ENCODE measurements at places on chromosomes 13 and 19. TPM values are rescaled to one million over a fixed set of nuclear protein-coding genes. Genes with fewer than 3 reads are reported as not detected.

DNA sequence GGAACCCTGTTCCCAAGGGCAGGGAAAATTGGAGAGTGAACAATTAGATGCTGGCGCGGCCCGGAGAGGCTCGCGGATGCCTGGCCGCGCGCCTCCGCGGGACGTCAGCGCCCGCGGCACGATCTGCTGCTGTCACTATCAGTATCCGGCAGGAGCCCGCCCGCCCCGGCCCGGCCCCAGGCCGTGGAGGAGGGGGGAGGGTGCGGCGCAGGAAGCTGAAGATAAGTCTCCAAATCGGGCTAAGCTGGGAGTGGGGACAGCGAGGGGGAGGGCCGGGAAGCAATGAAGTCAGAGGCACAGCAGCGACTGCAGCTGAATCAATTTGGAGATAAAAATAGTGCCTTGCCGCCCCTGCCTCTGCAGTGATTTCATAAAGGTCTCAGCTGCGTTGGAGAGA, 441.5 kb upstream of the KLF12 start:
- DNase-seq = no peak

OR10H1 gene
- polyA plus RNA-seq = not detected

OR7C1 gene
- not detected for polyA plus RNA-seq

GRCh38 chr13:27295096-27295495, 24.5 kb downstream of the RASL11A start:
- DNase-seq = no peak

DNA sequence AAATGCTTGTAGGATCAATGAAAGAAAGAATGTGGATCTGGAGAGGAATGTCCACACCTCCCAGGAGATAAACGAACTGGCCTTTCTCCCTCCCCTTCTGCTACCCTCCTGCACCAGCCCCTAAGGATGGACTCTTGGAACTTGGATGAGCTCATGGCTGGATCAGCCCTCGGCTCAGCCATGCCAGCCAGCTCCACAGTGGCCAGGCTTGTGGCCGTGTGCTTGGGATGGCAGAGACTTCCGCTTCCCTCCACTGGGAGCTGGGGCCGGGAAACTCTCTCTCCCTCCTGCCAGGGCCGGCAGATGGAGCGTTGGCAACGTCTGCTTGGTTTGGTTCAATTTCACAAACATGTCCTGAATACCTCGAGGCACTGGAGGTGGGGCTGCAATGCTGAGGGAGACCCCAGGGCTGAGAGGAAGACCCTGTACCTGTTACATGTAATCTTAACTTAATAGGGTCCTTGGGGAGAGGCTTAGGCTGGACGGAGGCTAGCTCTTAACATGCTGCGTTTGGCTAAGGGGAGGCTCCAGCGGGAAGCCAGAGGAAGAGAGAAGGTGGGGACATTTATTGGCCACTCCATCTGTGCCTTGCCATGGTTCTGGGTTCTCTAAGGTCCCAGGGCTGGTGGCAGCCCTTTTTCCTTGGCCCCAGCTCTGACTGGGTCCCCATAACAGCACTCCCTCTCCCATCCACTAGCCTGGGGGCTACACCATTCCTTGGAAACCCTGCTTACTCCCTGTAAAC, 152.5 kb downstream of the IER2 start:
- no peak for DNase-seq

GRIN3B gene
- 0.43 TPM for polyA plus RNA-seq

NR1H2 gene
- polyA plus RNA-seq = 45.0 TPM

DAND5 gene
- polyA plus RNA-seq = 0.08 TPM

ZNF677 gene
- polyA plus RNA-seq = 3.0 TPM

DNA sequence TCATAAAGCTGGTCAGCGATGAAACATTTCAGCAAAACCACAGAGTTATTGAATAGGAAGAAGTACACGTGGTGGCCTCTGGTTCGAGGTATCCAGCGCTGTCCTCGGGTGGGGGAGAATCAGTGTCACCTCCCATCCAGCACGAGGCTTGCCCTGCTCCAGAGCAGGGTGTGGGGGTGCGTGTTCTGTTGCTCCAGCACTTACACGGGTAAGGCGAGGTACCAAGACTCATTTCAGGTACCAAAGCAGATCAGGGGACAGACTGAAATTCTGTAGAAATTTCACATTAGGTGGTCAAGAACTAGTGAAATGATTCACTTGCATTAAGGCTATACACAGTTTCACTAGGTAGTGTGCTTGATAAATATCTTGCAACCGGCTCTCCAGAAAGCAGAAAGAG, 164.2 kb upstream of the SOX1 start:
- DNase-seq = no peak

- peak; percentile 55 for DNase-seq
Measured at GRCh38 chr13:79481685-79482052, 714 bp downstream of the NDFIP2 start.

DNA sequence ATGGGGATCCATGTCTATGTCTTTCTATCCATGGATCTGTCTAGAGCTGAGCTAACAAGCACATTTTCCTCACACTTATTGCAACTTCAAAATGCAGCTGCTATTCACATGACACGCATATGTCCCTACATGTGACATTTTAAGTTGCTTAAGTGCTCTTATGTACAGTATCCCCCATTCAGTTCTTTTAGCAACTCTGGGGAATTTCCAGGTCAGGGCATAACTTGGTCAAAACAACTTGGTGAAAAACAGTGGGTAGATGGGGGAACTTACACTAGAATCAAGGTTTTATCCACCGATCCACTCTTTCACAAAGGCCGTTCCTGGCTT, 73.0 kb downstream of the COL4A1 start:
- DNase-seq = no peak

CLEC4M gene
- polyA plus RNA-seq = not detected

MYPOP gene
- 7.1 TPM for polyA plus RNA-seq

GRCh38 chr13:93230261-93230855, 3.8 kb downstream of the GPC6 start:
- no peak for DNase-seq

DNA sequence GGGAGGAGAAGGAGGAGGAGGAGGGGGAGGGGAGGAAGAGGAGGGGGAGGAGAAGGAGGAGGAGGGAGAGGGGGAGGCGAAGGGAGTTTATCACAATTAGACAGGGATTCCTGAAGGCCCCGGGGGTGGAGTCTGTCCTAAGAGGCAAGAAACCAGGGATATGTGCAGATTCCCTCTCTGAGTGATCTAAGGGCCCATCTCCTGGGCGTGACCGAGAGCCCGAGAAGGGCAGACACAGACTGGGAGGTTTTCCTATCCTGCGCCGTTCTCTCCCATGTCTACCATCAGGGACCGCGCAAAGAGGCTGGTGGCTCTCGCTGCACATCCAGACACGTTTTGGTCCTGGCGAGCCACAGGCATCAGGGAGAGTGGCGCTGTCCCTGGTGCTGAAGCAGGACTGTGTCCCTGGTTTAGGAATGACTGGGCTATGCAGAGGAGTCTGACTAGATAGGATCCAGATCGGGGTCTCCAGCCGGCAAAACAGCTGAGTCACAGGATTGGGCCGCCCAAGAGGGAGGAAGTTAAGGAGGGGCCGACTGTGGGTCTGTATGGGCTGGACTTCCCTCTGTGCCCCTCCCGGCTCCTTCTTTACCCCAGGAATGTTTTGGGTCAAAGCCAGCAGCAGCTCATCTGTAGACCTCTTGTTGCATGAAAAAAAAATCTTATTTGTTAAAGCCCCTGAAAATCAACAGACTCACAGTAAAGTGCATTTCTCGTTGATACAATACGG, 17.9 kb upstream of the ZNF175 start:
- DNase-seq = peak; percentile 42

GRCh38 chr19:17327654-17328516, 6.8 kb downstream of the ANO8 start:
- DNase-seq = peak; percentile 82

GPC6 gene
- polyA plus RNA-seq = 0.23 TPM

- no peak for DNase-seq
Measured at GRCh38 chr13:72617951-72618350, 109.5 kb downstream of the MZT1 start.

- DNase-seq = no peak
Measured at GRCh38 chr13:98004107-98004506, 50.6 kb downstream of the IPO5 start.

GRCh38 chr13:69959046-69959445, 148.6 kb upstream of the ATXN8OS start:
- no peak for DNase-seq

ZNF274 gene
- polyA plus RNA-seq = 11.8 TPM

NLRP4 gene
- polyA plus RNA-seq = not detected

- no peak for DNase-seq
Measured at GRCh38 chr13:33401238-33401637, 115.7 kb upstream of the STARD13 start.

DNA sequence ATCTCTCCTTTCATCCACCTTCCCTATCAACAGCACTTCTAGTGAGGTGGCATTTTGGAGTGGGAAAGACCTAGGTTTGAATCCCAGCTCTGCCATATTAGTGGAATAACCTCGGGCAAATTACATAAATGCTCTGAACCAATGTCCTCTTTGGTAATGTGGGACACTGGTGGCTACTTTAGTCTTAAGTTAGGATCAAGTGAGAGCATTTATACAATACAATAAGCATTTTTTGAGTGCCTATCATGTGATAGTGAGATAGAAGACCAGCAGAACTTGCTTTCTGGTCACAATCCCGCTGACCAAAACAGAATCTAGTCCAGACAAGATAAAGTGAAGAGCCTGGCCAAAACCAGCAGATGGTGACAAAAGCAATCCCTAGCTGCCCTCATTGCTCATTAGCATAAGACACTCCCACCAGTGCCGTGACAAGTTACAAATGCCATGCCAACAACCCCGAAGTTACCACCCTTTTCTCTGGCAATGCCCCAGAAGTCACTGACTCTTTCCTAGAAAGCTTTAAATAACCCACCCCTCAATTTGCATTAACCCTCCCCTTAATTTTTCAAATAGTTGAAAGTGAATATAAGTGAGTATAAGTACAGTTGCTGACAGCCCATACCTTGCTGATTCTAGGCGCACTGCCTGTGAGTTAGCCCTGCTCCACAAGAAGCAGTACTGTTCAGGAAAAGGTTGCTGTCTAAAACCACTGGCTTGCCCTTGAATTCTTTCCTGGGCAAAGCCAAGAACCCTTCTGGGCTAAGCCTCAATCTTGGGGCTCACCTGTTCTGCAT, 28.9 kb upstream of the KPNA3 start:
- DNase-seq = no peak

GRCh38 chr13:99614465-99614885, 113.2 kb downstream of the TM9SF2 start:
- DNase-seq = peak; percentile 83

- no peak for DNase-seq
Measured at GRCh38 chr13:22108283-22108942, 437.5 kb downstream of the FGF9 start.

MADCAM1 gene
- polyA plus RNA-seq = 0.09 TPM

GRCh38 chr19:42246143-42246921, 3.9 kb upstream of the GSK3A start:
- no peak for DNase-seq

- no peak for DNase-seq
Measured at GRCh38 chr19:15264061-15264932, 32.0 kb upstream of the EPHX3 start.

LGALS14 gene
- polyA plus RNA-seq = not detected

GRCh38 chr13:35856721-35857364, 274.3 kb downstream of the DCLK1 start:
- no peak for DNase-seq

FFAR1 gene
- polyA plus RNA-seq = not detected

GRCh38 chr13:111974341-111974640, 92.7 kb upstream of the SOX1 start:
- DNase-seq = no peak

DNA sequence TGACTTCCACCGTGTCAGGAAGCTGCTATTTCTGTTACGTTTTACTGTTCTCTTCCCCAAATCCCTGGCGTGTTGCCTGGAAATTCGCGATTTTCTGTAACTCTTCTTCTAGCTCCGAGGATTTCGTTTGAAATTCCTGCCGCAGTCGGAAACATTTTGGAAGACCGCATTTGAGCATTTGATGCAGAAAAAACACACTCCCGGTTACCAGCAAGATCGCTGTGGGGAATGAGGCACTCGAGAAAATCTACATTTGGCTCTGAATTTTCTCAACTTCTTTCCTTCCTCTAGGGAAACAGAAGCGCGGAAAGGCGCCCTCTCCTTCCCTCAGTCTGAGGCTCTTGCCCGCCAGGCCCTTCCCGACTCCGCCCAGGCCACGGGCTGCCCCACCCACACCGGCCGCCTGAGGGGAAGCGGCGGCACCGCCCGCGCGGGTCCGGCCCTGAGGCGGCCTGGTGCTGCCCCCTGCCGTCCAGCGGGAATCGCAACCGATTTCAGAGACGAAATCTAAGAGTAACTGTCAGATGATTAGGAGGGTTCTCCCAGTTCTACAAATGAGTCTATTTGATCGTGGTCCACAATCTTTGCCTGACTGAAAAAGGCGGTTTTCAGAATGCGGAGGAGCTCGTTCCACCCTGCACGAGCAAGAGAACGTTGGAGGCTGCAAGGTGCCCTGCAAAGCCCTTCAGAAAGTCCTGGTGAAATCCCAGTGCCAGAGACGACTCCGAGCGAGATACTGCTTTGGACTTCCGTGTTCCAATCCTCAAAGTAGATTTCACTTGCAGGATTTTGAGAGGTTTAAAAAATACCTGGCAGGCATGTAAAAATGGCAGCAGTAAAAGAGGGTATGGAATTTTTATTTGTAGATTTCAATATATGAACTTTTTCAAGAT, 18.4 kb upstream of the TUBGCP3 start:
- peak; percentile 31 for DNase-seq

SPIB gene
- 0.17 TPM for polyA plus RNA-seq

DNA sequence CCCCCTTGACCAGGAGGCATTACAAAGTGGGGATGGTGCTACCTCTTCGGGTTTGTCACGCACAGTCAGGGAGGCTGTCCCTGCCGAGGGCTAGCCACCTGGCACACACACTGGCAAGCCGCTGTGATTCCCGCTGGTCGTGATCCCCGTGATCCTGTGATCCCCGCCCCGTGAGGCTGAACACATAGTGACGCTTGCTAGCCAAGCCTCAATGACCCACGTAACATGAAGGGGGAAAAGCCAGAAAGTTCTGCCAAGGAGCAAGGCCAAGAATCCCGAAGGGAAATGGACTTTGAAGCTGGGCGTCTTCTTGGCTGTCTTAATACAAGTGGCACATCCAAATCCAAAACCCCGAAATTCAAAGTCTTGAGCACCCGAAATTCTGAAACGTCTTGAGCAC, 13.7 kb downstream of the LDLR start:
- DNase-seq = no peak

- DNase-seq = no peak
Measured at GRCh38 chr19:45224645-45225044, 20.6 kb downstream of the EXOC3L2 start.

DNA sequence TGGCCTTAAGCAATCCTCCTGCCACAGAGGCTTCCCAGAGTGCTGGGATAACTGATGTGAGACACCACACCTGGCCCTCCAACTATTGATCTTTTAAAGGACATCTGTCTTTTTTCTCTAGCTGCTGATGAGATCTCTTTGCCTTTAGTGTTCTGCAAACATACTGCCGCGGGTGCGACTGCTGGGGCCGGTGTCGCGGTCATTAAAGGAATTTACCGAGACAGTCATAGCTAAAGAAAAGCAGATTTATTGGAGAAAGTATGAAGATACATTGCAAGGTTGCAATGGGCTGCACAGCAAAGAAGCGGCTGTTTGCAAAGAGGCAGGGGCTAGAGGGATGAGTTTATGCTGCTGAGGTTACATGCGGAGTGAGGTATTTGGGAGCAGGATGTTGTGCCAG, 31.2 kb upstream of the LRRC4B start:
- DNase-seq = no peak
